ENCODE measurements at places on chromosomes 1 and 21. TPM values are rescaled to one million over a fixed set of nuclear protein-coding genes. Genes with fewer than 3 reads are reported as not detected.

The ZNF648 gene
- not detected for total RNA-seq

- H3K4me3 ChIP-seq, result no peak overlapping the region
- no peaks in the 10 kb centered on the region for H3K27me3 ChIP-seq
- DNase-seq, result no peak
These were observed 5.5 kb downstream of the C1QTNF12 start for GRCh38 chr1:1240822-1241587.

DNA sequence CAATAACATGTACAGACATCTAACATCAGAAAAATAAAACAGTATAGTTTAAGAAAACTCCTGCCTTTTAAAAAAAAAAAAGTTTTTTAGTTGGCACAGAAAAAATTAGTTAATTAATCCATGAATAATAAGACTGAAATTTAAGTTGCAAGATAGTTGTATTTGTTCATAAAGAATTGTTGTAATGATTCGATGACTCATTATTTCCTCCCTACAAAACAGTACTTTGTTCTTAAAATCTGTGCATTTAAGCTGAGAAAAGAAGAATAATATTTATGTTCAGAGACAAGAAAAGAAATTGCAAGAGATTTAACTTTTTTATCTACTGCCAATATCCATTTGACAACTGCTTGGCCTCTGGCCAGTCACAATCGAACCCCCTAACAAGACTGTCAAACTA is 894.7 kb downstream of the ADGRL2 start:
- no peaks in the 10 kb centered on the region for H3K36me3 ChIP-seq
- H3K27me3 ChIP-seq, result no peaks in the 10 kb centered on the region
- H3K4me1 ChIP-seq, result no peaks in the 10 kb centered on the region
- H3K27ac ChIP-seq, result no peak overlapping the region
- no peak overlapping the region for H3K4me3 ChIP-seq

DNA sequence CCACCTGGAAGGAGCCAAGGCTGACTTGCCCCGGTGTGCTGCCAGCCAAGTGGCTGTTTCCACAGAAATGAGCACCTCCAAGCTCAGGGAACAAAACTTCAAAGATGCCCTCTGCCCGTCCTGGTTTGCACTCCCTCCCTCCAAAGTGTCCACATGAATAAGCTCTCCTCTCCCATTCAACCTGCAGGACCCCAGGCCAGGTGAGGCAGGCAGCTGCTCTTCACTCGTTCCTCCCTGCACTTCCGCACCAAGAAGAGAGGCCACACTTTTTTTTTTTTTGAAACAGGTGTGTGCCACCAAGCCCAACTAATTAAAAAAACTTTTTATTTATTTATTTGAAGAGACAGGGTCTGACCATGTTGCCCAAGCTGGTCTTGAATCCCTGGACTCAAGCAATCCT is 18.5 kb upstream of the CLIC4 start:
- H3K27ac ChIP-seq, result no peak overlapping the region
- H3K4me3 ChIP-seq, result no peak overlapping the region
- no peaks in the 10 kb centered on the region for H3K27me3 ChIP-seq
- H3K36me3 ChIP-seq, result no peaks in the 10 kb centered on the region
- no peak for DNase-seq

DNA sequence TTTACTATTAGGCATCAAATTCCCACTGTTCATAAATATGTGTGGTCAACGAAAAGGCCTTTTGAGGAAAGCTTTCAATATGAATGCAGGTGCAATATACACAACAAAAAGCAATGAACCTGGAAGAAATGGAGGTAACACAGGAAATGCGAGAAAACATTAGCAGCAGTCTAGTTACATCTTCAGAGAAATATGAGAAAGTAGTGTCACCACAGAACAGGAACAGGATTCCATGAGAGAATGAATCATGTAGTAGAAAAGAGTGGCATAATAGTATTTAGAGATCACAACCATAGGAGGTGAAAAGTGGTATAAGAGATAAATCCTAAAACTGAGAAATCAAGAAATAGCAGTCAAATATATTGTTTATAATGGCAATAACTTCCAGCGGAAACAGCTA is 103.7 kb downstream of the AK5 start:
- no peaks in the 10 kb centered on the region for H3K4me1 ChIP-seq
- H3K27me3 ChIP-seq, result no peaks in the 10 kb centered on the region
- H3K36me3 ChIP-seq, result no peaks in the 10 kb centered on the region
- no peak for DNase-seq

GRCh38 chr1:179208681-179209477 is 20.6 kb downstream of the ABL2 start:
- H3K27me3 ChIP-seq, result no peaks in the 10 kb centered on the region
- H3K4me1 ChIP-seq, result no peaks in the 10 kb centered on the region
- H3K27ac ChIP-seq, result no peak overlapping the region
- H3K36me3 ChIP-seq, result no peaks in the 10 kb centered on the region

All from aorta (tissue), 5 donors.